Hepatic stellate cell (primary cell): ENCODE measurements at places on chromosomes 3 and 15.
A peak's percentile ranks its signal among the peaks of the same experiment; 100 is the strongest.

- DNase-seq, result no peak
Observed at GRCh38 chr3:43448098-43448497, 161.8 kb downstream of the SNRK start.

- DNase-seq, result no peak
Observed at GRCh38 chr3:132209855-132210254, 107.4 kb upstream of the ACP3 start.

GRCh38 chr3:127690823-127691452 lies 18.2 kb downstream of the ABTB1 start:
- peak; percentile 55 for DNase-seq

DNA sequence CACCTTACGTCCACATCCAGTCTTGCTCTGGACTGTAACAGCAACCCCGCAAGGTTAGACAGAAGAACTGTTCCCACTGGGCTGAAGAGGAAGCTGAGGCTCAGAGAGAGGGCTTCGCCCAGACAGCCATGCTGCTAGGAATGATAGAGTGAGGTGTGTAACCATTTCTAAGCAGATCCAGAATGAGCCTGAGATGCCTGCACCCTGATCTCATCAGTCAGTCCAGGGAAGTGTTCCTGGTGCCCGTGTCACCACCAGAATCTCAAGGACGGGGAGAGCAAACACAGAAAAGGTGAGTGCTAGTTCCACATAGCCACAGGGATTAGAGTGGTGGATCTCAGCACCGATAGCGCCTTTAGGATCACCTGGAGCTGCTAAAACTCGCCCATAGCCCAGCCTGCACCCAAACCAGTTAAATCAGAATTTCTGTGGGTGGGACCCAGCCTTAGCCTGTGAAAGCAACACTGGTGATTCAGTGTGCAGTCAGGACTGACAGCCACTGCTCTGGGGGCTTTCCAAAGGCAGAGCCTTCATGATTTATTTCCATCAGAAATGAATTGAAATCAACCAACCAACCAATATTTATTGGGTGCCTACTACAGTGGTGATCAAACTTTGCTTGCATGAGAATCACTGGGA lies 12.3 kb downstream of the ISLR start:
- DNase-seq, result no peak

GRCh38 chr15:100998630-100999029 lies 79.5 kb downstream of the LRRK1 start:
- no peak for DNase-seq

DNA sequence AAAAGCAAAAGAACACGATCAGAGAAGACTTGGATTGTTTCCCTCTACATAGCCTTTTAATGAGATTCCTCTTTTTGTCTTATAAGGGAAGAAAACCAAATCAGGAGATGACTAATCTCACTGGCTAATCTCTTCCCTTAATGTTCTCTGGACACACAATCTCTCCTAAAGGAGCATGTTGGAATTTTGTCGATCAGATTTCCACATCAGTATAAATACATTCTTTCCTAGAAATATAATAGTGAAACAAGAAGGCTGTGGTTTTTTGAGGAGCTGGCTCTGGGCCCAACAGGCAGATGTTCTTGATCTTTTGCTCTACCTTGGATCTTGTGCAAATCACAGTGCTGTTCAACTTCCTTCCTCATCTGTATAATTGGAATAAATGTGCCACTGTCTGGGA lies 94.0 kb downstream of the GTPBP8 start:
- DNase-seq, result no peak

DNA sequence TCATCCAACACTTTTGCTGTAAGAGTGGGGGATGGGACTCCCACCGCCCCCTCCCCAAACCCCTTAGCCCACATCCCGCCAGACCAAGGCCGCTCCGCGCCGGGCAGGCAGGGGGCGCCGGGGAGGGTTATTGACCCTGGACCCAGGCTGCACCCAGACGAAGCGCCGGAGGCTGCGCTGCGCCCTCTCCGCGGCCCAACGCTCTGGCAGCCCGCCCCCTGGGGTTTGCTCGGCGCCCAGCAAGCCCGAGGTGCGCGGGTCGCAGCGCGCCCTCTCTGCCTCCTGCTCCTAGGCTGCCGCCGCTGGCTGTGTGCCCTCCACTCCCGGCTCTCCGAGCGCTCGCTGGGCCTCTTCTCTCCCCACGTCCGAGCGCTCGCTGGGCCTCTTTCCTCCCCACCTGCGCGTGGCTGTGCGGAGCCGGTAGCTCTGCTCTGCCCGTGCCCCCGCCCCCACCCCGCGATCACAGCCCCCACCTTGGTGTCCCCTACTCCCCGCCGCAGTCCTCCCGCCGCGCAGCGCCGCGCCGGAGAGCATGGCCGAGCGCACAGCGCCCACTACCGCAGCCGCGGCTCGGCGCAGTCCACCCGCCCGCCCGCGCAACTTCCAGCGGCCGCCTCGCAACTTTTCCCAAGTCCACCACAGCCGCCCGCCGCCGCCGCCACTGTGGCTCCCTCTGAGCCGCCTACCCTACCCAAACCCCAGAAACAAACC lies 1.2 kb downstream of the MECOM start:
- DNase-seq, result peak; percentile 64

DNA sequence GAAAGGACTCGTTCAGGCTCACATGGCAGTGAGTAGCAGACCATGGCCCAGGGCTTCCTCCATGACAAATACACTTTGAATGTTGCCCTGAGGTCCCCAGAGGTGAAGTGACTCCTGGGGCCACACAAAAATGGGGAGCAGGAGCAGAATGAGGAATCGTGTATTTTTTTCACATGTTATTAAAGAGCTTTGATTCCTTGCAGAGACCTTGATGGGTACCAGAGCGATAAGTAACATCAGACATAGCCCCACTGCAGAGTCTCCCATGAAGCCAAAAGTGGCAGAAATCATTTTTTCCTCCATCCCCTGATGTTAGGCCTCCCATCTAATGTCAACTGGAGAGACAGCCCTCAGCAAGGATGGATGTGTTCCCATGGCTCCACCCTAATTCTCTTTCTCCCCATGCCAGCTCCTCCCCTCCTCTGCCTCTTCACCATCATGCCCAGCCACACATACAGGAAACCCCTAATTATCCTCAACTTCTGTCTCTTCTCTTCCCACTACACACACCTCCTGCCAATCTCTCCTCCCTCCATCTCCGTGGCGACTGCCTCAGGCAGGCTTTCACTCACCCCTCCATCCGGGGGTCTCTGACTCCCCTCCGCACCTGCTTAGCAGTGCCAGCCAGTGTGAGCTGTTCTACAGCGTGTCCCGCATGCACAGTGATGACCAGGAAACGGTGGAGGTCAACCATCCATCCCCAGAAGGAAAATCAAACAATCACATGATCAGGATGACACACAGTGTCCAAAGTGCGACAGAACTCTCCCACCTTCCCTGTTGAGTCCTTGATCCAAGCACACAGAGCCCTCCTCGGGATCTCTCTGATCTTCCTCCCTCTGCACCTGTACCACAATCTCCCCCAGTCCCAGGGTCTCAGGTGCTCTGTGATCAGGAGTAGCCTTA lies 7.1 kb upstream of the SSUH2 start:
- DNase-seq, result no peak

GRCh38 chr3:89488800-89489580 lies 381.6 kb downstream of the EPHA3 start:
- DNase-seq, result no peak

- DNase-seq, result no peak
Observed at GRCh38 chr3:132817646-132818177, 95.5 kb upstream of the NPHP3 start.

- no peak for DNase-seq
Observed at GRCh38 chr3:13932578-13933295, 52.9 kb upstream of the WNT7A start.

GRCh38 chr15:71511796-71512681 lies 298.3 kb upstream of the NR2E3 start:
- DNase-seq, result no peak

DNA sequence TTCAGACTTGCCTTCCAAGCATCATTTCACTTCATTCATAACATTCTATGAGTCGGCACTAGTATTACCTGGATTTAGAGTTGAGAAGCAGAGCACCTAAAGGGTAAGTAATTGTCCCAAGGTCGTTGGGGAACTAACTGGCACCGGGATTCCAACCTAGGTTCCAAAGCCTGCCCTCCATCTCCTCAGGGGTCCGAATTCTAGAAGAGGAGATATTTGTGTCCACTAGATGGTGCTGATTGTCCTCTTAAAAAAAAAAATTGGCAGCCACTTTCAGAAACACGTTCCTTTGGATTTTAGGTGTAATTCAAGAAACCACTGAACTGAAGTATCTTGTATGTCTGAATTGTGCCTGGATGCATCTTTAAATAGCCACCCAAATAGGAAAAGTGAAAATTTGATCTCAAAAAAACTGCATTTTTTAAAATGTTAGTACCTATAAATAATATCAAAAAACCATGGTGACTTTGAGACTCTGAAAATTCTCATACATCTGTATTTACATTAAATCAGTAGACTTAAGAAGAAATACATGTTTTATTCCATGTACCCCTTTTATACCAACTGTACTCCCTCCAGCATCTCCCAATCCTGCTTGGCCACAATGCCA lies 3.9 kb upstream of the FSIP1 start:
- peak; percentile 39 for DNase-seq

DNA sequence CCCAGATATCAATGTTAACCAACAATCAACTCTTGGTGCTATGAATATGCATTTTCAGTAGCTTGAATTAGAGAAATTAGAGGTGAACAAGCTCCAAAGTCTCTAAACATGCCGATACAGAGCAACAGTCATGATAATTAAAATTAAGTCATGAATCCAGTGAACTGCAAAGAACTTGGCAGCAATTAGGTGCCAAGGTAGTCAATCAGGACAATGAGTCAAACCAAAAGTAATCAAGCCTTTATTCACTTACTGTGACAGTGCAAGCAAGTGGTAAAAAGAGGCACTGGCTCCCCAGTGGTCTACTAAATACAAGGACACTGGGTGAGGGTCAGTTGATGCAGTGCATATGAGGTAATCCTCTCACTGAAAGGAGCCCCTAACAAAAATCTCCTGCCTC lies 1.8 kb downstream of the ZNF770 start:
- no peak for DNase-seq

DNA sequence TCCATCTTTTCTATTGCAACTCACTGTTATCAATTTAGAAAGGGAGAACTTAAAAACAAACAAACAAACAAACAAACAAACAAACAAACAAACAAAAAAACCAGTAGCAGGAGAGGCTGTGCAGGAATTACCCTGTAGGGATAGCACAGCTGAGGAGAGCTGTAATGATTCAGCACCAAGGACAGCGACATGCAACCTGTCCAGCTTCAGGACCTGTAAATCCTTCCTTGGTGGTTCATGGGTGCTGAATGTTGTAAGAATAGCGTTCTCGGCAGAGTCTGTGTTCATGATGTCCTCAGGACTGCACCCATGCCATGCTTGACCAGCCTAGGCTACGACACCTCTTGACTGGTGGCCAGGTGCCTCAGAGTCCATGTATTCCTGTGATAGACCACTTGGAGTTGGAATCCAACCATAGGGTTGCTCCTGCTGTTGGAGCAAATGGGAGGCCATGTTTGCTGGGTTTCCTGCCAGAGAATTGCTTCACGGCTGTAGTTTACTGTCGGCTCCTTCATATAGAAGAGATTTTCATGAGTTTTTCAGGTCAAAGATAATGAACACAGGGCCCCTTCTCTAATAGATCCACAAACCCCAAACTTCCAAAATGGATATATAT lies 65.9 kb downstream of the CACNA2D3 start:
- DNase-seq, result no peak

- no peak for DNase-seq
Observed at GRCh38 chr3:16595778-16596177, 9.4 kb downstream of the DAZL start.

- no peak for DNase-seq
Observed at GRCh38 chr3:18501679-18502343, 76.7 kb upstream of the SATB1 start.

DNA sequence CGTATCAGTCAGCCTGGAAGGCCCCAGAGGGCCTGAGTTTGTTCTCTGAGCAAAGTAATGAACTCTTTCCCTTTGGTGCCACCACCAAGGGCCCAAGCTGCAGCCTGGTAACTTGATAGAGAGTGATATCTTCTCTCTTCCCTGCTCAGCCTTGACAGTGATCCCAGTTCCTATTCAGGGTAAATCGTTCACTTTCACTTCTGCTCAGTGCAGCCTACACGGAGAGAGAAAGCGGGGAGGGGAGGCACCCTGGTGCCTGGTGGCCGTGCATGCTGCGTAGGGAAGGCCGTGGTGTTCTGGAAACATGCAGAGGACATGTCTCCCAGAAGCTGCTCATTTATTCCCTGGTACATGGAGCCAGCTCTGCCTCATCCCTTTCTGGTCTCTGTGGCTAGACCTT lies 54.9 kb downstream of the KIF9 start:
- DNase-seq, result no peak

DNA sequence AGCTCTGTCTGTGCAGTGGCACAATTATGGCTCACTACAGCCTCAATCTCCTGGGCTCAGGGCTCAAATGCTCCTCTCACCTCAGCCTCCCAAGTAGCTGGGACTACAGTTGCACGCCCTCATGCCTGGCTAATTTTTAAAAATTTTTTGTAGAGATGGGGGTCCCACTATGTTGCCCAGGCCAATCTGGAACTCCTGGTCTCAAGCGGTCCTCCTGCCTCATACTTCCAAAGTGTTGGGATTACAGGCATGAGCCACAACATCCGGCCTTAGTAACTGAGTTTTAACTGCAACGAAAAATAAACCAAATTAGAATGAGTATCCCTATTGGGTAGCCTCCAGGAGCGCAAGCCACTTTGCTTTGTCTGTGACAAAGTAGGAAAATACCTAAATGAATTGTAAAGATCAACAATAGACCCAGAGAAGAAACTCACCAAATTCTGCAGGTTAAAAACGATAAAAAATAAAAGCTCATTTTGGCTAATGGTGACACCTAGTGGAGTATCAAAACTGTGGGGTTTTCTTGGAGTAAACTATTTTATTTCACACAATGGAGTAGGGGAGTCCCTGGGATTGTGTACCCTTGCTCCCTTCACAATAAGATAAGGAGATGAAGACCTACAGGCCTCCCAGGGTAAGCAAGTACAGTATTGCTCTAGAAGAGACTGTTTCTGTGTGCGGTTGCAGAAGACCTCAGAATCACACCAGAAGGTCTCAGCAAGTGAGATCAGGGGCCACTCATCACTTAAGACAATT lies 21.0 kb upstream of the CA12 start:
- peak; percentile 40 for DNase-seq

DNA sequence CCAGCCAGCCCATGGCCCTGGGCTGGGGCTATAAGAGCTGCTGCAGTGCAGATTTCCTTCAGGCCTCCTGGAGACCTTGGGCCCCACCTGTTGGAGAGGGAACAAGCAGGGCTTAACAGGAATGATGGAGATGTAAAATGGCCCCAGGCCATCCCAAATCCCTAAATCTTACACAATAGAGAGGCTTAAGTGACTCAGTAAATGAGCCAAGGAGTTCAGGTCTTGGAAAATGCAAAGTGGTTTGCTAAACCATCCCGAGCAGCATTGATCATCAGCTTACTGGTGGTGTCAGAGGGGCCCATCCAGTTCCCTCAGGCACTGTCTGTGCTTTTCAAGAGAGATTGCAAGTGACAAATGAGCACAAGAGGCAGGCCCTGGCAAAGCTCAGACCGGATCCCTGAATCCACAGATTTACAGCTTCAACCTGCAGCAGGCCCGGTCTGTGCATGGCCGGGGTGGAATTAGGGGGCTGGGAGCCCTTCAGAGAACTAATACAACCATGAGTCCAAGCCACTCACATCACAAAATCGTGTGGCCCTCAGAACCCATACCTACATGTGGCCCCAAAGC lies 325.4 kb downstream of the UACA start:
- DNase-seq, result no peak
